ENCODE measurements at places on chromosomes 2 and 18. TPM values are rescaled to one million over a fixed set of nuclear protein-coding genes. Genes with fewer than 3 reads are reported as not detected.

The SEPTIN10 gene
- 80.3 TPM for polyA plus RNA-seq

- DNase-seq = no peak
These were observed 53.7 kb downstream of the EHD3 start for GRCh38 chr2:31287654-31288053.

- DNase-seq = no peak
These were observed 56.2 kb upstream of the ATP8B1 start for GRCh38 chr18:57859314-57859713.

- no peak for DNase-seq
These were observed 31.7 kb upstream of the COBLL1 start for GRCh38 chr2:164873210-164873908.

GRCh38 chr2:68970566-68971265 is 3.7 kb upstream of the GKN1 start:
- DNase-seq = no peak

DNA sequence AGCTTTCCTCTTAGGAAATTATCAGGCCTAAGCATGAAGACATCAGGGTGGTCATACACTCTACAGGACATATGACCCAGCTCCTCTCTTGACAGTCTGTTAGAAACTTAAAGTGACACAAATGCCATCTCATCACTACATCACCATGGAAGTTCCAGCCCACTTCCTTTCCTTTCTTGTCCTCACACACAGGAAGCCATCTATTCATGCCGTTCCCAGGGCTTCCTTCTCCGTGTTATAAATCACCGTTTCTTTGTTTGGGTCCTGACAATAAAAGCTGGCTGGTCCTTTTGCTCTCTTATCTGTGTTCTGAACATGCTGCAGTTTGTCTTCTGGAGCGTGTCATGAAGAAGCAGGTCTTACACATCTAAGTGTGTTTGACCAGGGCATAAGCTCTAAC is 692.1 kb upstream of the CELF4 start:
- no peak for DNase-seq

GRCh38 chr2:240965296-240965904 is 33.0 kb upstream of the SNED1 start:
- peak; percentile 75 for DNase-seq

- DNase-seq = no peak
These were observed 1.6 kb downstream of the CAVIN2 start for GRCh38 chr2:191845248-191845715.

DNA sequence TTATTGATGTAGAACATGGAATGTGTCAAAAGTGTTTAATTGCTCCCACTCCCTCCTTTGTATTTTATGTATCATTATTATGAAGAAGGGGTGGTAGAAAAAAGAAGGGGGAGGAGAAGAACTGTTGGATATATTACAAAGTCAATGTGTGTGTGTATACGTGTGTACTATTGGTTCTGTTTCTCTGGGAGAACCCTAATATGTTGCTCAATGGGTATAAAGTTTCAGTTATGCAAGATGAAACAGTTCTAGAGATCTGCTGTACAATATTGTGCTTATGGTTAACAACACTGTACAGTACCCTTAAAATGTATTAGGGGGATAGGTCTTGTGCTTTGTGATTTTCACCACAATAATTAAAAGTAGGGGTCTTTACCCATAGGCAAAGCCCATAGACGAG is 58.1 kb upstream of the ZC3H15 start:
- DNase-seq = no peak

DNA sequence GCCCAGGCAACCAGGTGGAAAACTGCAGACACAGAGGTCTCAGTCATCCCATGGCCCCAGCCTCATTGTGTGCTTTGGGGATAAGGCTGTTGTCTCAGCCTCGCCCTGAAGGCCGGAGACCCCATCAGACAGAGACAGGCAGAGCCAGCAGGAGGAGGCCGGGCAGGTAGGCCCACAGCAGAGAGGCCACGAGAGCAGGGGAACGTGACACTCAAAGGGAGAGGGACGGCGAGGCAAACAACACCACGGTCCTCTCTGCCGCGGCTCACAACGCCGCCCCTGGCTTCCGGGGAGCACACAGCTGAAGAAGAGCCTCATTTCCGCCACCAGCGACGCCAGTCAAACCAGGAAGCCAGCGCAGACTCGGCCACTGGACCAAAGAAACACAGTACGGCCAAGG is 103.3 kb downstream of the ZNF516 start:
- no peak for DNase-seq

DNA sequence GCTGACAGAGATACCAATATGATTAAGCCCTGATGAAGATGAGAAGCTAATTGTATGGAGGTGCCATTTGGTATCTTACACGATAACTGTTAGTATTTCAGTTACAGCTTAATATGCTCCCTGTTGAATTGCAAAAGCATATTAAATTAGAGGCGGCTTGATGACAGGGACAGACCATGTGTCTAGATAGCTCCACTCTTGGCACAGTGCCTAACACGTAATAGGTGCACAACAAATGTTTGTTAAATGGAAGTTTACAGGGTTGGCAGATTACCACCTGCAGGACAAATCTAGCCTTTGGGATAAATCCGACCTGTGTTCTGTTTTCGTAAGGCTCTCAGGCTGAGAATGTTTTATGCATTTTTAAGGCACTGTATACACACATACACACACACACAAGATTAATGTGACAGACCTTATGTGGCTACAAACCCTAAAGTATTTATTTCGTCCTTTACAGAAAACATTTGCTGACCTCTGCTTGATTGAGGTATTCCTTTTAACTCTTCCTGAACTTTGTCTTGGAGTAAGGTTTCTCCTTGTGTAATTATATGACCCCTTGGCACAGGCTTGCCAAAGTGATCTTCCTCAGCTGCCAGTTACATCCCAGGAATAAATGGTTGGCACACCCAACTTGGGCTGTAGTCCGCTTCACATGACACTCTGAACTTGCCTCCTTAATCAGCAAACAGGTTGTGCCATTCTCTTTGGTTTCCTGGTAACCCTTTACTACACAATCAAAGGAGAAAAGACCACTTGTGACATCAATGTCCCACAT is 348.9 kb downstream of the HRH4 start:
- DNase-seq = no peak

DNA sequence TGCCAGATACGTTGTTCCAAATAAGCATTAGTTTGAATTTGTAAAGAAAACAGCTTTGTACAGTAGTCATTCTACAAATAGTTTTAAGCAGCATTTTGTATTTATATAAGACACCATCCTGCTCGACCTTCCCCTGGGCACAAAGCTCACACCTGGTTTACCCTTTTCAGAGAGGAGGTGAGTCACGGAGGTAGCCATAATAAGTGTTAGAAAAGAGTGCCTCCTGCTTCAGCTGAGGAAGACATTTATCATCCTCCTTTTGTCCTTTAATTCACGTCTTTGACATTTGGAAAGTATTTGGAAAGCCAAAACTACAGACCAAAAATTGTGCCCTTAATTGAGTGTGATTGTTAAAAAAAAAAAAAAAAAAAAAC is 6.8 kb downstream of the RAB12 start:
- no peak for DNase-seq

DNA sequence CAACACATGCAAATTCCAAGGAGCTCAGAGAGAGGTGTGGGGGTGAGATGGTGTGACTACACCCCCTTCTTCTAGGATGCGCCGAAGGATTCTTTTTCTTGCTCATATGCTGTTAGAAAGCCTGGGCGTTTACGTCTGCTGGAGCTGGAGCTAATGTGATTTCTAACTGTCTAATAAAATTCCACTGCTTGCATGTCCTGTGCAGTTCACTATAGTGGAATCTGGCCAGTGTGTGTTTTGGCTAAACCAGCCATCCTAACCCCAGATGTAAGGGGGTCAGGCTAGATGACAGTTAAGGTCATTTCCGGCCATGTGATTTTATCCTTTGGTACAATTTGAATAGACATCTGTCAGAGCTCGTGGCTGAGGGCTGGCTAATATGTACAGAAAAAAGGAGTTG is 194.1 kb downstream of the PRKCE start:
- DNase-seq = no peak

All from aorta (tissue), 5 donors.